Stimulated activated CD4-positive, alpha-beta T cell treated with anti-CD3 and anti-CD28 coated beads, TNF-alpha, amount 100 ng/mL, for 48 hours (primary cell): ENCODE measurements at places on chromosomes 6 and 20.

- DNase-seq: no peak
These were observed 36.8 kb downstream of the MRPL14 start for GRCh38 chr6:44090465-44090864.

- DNase-seq: peak; percentile 48
These were observed 158.2 kb downstream of the ZMYND8 start for GRCh38 chr20:47198254-47198671.

DNA sequence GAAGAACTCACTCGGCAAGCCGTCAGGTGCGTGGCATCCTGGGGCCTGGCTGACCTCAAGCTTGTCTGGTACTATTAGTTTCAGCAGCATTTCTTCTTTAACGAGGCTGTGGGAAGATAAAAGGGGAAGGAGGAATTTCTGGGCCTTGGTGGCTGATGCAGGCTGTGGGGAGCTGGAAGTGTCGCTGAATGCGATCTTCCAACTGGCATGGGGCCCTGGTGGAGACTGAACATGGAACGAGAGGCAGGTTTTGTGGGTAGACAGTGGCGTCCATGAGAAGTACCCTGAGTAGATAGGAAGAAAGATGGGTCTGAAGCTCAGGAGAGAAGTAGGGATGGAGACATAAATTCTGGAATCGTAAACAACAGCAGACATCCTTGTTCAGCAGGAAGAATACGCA is 23.9 kb downstream of the ERMARD start:
- DNase-seq: no peak

- DNase-seq: no peak
These were observed 374.8 kb upstream of the CDH4 start for GRCh38 chr20:60877071-60877857.

DNA sequence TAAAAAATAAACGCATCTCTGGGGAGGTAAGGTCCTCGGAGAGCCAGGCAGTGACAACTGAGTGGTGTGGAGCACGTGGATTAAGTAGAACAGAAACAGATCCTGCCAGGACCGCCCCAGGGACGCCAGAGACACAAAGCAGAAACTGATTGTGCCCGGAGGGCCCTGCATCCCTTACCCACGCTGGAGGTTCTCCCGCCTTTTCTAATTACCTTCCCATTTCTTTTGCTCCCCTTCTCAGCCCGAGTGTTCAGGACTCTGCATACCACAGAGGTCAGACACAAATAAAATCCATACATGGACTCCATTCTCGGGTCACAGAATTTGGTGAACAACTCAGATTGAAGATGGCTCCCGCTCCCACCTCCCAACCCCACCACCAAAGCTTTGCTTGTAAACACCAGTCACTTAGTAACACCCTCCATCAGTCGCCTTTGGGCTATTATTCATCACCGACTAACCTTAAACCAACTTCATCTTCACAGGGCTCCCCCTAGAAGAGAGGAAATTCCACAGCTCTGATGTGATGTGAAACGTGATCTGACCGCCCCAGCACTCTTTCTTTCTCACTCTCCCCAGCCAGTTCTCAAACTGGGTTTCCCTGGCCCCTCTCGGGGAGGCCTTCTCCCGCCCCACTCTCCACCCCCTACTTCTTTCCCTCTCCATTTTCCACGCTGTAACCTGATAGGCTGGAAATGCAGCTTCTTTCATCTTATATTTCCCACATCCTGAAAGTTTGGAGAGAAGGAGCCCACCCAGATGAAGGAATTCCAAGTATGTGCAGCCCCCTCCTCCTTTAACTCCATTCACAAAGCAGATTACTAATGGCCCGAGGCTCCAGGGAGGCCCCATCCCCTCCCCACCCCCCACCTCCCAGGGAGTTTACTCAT is 32.5 kb upstream of the PIM1 start:
- DNase-seq: peak; percentile 34

DNA sequence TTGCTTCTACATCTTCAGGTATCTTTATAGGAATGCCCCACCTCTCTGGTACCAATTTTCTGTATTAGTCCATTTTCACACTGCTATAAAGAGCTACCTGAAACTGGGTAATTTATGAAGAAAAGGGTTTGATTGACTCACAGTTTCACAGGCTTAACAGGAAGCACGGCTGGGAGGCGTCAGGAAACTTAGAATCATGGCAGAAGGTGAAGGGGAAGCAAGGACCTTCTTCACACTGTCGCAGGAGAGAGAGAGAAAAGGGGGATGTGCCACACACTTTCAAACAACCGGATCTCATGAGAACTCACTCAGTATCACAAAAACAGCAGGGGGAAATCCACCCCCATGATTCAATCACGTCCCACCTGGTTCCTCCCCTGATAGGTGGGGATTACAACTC is 24.4 kb upstream of the LY86 start:
- no peak for DNase-seq

GRCh38 chr6:129634411-129635230 is 75.4 kb downstream of the ARHGAP18 start:
- DNase-seq: no peak

DNA sequence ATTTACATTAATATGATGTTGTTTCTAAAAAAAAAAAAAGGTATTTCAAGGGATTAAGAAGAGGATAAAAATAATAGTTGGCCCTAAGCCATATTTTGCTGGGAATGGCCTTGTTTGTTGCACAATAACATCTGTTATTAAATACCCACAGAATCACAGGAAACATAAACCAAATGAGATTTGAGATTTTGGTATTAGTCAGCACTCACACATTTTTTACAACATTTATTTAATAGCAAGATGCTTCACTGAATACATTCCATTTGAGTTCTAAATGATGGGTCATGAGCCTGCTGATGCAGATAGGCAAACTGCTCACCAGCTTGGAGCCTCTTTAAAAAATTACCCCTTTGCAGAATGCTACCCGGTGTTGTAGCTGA is 92.9 kb upstream of the ENPP5 start:
- DNase-seq: no peak

- no peak for DNase-seq
These were observed 70.3 kb downstream of the SESN1 start for GRCh38 chr6:109024368-109024767.

- DNase-seq: no peak
These were observed 21.3 kb downstream of the CTNNBL1 start for GRCh38 chr20:37714978-37715672.

- no peak for DNase-seq
These were observed 7.3 kb downstream of the JAG1 start for GRCh38 chr20:10666221-10667076.

GRCh38 chr6:84728602-84729001 is 35.8 kb downstream of the TBX18 start:
- no peak for DNase-seq

DNA sequence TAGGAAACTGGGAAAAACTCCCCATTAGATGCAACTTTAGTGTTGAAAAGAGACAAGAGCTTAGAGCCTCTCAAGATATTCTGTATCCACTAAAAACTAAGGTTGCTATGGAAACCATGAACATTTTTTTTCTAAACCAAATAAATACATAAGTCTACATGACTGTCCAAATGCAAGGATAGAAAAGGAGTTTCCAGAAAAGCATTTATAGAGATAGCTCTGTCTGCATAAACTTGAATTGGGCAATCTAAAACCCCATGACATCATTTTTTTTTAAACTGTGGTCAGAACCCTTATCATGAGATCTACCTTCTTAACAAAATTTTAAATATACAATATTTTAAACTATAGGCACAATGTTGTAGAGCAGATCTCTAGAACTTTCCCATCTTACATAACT is 36.4 kb upstream of the FAM83B start:
- no peak for DNase-seq

- DNase-seq: no peak
These were observed 41.7 kb downstream of the FRK start for GRCh38 chr6:116018976-116019375.

DNA sequence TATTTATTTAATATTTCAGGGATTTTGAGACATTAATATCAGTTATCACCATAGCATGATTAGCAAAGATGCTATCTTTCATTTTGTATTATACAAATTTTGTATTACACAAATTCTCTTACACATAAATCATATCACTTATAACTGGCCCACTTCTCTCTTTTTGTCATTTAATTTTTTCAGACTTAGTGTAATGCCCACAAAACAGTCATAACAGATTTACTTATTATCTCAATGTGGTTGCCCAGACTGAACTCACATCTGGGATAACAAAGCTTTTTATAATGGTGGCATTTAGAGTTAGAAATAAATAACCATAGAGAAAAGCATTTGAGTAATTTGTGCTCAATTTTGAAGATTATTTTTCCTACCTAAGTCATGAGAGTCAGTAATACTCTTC is 148.3 kb downstream of the TFAP2B start:
- DNase-seq: no peak

DNA sequence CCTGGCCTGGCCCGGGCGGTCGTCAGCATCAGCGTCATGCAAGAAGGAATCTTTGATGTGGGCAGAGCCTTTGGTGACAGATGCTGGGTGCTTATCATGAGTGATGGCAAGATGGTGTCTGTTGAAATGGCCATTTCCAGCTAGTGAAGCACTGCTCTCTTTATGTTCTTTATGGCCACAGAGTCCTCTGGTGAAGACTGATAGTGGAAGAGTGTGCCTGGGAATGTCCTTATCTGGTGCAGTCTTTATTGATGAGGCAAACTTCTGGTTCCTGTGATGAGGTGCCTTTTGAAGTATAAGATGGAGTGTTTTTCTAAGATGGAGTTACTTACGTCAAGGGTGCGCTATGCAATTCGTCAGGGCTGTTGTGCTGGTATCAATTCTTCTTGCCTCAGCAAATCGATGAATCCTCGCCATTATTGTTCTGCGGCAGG is 22.6 kb upstream of the CCR6 start:
- no peak for DNase-seq

GRCh38 chr6:16854986-16855385 is 93.7 kb upstream of the ATXN1 start:
- no peak for DNase-seq

DNA sequence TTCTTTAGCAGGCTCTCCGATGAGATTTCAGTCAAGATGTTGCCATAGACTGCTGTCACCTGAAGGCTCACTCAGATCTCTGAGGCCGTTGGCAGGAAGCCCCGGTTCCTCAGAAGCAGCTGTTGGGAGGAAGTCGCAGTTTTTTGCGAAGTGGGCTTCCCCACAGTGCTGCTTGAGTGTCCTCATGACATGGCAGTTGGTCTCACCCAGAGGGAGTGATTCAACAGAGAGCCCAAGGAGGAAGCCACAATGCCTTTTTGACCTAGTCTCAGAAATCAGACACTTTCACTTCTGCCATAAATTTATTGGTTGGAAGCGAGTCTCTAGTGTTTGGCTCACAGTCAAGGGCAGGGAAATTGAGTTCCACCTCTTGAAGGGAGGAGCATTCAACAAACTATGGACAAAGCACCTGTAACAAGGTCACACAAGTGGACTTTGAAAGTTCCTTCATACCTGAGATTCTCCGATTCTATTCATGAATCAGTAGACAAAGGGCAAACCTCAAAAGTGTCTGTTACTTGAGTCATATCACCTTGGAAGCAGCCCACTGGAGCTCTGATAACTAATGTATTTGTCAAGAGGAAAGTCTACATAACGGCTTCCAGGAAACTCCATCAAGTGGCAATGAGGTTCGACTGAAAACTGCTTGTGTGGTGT is 208.3 kb downstream of the TASP1 start:
- peak; percentile 36 for DNase-seq

DNA sequence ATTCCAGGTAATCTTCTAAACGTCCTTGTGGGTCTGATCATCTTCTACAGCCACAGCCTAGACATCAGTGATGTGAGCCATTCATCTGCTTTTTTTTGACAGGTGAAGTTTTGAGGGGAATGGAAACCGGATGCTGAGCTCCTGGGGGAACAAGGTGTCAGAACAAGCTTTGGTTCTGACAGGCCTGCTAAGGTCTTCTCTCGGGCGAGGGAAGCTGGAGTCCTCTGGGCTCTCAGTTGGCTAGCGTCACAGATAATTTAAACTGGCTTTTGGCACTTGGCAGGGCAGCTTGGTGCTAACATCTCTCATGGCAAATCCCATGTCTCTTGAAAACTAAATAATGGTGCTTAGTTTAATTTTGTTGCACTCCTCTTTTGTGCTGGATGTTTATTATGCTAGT is 8.4 kb upstream of the AIG1 start:
- DNase-seq: no peak

DNA sequence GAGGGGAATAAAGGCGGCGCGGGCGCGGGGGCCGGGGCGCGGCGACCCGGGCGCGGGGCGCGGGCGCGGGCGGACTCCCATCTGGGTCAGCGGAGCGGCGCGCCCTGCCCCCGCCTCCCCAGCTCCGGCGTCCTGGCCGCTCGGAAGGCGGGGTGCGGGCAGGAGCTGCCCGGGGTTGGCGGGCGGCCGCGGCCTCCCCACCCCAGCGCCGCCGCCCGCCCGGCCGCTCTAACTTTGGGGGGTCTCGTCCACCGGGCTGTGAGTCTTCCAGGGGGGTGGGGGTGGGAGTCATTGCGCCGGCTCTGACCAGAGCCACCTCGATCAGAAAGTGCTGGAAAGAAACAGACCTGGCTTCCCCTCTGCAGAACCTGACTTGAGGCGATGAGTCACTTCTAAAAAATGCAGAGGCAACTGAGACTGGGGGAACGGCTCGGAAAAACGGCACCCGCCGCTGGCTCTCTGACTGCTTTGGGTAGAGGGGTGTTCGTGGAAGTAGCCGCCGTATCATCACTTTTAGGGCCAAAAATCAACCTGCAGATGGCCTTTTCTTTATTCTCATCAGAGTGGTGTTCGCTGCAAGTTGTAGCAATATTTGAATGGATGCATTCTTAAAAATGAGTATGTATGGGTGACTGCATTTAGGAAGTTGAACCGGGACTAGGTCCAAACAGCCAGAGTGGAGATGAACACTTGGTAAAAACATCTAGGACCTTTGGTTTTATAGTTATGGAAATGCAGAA is 667 bp downstream of the CAP2 start:
- no peak for DNase-seq

- DNase-seq: no peak
These were observed 47.0 kb downstream of the EZR start for GRCh38 chr6:158772172-158772571.

GRCh38 chr6:80967609-80968008 is 784.9 kb downstream of the TENT5A start:
- no peak for DNase-seq

GRCh38 chr6:40733290-40733689 is 146.1 kb upstream of the LRFN2 start:
- no peak for DNase-seq

DNA sequence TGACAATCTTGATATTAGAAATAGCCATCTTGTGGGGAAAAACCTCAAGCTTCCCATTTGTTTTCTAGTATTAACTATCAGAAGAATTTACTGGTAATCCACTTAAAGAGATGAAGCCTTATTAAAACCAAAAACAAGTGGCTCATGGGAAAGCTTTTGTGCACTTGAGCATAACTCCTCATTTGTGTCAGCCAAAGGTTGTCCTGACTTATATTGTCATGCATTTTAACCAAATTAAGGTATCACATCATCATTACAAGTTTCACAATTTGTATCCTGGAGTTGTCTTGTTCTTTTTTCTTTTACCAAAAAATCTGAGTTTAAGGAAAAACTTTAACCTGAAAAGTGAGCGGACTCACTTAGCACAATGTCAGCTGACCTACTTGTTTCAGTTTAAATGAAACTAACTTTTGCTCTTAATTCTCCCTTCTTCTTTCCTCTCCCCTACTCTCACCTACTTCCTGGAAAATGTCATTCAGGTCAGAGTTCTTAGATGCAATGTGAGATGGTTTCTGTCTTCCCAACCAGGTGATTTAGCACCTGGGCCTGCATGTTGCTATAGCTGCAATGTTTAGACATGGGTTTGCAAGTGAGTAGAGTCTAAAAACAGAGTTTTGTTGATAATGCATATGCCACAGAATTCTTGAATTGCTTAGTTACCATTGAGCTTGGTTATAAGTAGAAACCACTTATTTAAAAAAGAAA is 82.8 kb downstream of the TNFAIP3 start:
- DNase-seq: no peak

- DNase-seq: no peak
These were observed 24.5 kb downstream of the CLIC5 start for GRCh38 chr6:45991189-45991588.
